Right lobe of liver (tissue), 6 donors: ENCODE measurements at places on chromosomes 1 and 21. TPM values are rescaled to one million over a fixed set of nuclear protein-coding genes. Genes with fewer than 3 reads are reported as not detected.

Gene TP73
- total RNA-seq: 0.12 TPM

Gene IVL
- total RNA-seq: not detected

Gene GPR25
- total RNA-seq: not detected

Gene S100A9
- 52.1 TPM for total RNA-seq

Gene LRRC8C
- 1.5 TPM for total RNA-seq

Gene TSPAN1
- total RNA-seq: 3.4 TPM

Gene OLIG2
- not detected for total RNA-seq

Gene GUCA2B
- not detected for total RNA-seq

Gene CD101
- 0.56 TPM for total RNA-seq

Gene TMEM200B
- 1.8 TPM for total RNA-seq

Gene SLC44A5
- total RNA-seq: 0.43 TPM

DNA sequence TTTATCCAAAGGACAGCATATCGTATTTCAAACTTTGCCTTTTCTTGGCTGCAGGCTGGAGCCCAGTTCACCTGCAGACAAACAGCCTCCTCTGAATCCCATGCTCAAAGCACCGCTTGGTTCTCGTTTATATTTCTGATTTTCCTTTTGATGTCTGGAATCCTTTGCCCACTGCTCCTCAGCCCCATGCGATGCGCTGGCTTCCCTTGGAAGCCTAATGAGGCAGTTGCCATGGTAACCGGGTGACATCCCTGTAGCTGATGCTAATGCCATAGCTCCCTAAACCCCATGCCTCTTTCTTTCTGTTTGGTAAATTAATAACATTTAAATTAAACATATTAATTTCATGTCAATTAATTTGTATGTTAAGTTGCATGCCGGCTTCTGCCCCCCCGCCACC lies 327.1 kb downstream of the PRDM2 start:
- no peaks in the 10 kb centered on the region for H3K36me3 ChIP-seq
- H3K27ac ChIP-seq: no peak overlapping the region
- no peaks in the 10 kb centered on the region for H3K27me3 ChIP-seq
- H3K4me3 ChIP-seq: no peak overlapping the region

DNA sequence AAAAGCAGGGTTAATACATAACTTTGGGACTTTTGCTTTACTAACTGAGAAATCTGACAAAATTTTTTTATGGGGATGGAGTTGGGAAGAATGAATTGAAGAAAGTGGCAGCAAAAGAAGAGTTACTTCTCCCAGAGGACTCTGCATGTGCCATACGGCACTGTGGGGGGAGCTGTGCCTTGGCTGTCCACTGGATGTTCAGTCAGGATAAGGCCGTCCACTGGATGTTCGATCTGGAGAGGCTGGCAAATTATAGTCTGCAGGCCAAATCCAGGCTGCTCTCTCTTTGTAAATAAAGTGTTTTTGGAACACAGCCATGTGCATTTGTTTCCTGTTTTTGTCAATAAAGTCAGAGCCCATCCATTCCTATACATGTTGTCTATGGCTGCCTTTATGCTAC lies 4.5 kb upstream of the MAP3K7CL start:
- H3K36me3 ChIP-seq: no peaks in the 10 kb centered on the region
- no peaks in the 10 kb centered on the region for H3K27me3 ChIP-seq
- no peak for DNase-seq
- no peaks in the 10 kb centered on the region for H3K4me1 ChIP-seq

DNA sequence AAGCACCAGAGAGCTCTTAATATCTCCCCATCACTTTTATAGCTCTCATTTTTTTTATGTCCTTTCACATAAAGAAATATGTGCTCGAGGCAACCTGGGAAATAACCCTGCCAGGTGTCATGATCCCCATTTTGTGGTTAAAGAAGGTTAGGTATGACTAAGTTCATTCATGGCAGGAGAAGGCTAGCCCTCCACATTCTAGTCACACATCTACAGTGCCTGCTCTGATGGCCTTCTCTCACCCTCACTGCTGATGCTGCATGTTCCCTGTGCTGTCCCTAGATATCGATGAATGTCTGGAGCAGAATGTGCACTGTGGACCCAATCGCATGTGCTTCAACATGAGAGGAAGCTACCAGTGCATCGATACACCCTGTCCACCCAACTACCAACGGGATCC lies 187.5 kb downstream of the TPR start:
- H3K4me3 ChIP-seq: no peak overlapping the region
- no peaks in the 10 kb centered on the region for H3K36me3 ChIP-seq
- no peaks in the 10 kb centered on the region for H3K4me1 ChIP-seq
- H3K27ac ChIP-seq: no peak overlapping the region
- DNase-seq: no peak
- H3K27me3 ChIP-seq: no peaks in the 10 kb centered on the region

GRCh38 chr1:89898695-89899470 lies 78.1 kb downstream of the LRRC8D start:
- peaks cover 50% of the 10 kb centered on the region for H3K4me1 ChIP-seq
- H3K27ac ChIP-seq: no peak overlapping the region
- H3K27me3 ChIP-seq: no peaks in the 10 kb centered on the region

DNA sequence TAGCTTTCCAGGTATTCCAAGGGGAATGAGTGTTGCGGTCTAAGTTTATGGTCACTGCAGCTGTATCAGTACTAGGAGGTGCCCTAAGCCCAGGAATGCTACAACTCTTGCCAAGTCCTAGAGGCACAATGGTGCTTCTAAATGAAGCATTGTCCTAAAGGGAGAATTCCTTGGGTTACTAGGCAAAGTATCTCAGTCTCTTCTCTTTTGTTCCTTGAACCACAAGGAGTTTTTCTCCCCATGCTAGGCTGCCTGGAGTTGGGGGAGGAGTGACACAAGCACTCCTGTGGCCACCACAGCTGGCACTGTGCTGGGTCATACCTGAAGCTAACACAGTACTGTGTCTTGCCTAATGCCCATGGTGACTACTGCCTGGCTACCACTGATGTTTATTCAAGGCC lies 50.7 kb downstream of the KMO start:
- DNase-seq: peak; percentile 33
- H3K27me3 ChIP-seq: no peaks in the 10 kb centered on the region
- H3K4me1 ChIP-seq: no peaks in the 10 kb centered on the region
- H3K4me3 ChIP-seq: no peak overlapping the region

GRCh38 chr1:221104596-221104995 lies 225.4 kb downstream of the HLX start:
- H3K4me1 ChIP-seq: peaks cover 11% of the 10 kb centered on the region
- H3K27me3 ChIP-seq: no peaks in the 10 kb centered on the region
- H3K36me3 ChIP-seq: no peaks in the 10 kb centered on the region
- H3K27ac ChIP-seq: no peak overlapping the region
- H3K4me3 ChIP-seq: no peak overlapping the region

GRCh38 chr1:30313176-30313575 lies 410.2 kb downstream of the MATN1 start:
- no peaks in the 10 kb centered on the region for H3K4me1 ChIP-seq
- H3K27ac ChIP-seq: no peak overlapping the region
- H3K27me3 ChIP-seq: no peaks in the 10 kb centered on the region
- no peaks in the 10 kb centered on the region for H3K36me3 ChIP-seq
- peak; percentile 18 for DNase-seq

GRCh38 chr1:201461645-201462441 lies 7.1 kb downstream of the PHLDA3 start:
- H3K27me3 ChIP-seq: no peaks in the 10 kb centered on the region
- H3K4me3 ChIP-seq: no peak overlapping the region
- no peak for DNase-seq
- H3K27ac ChIP-seq: no peak overlapping the region

DNA sequence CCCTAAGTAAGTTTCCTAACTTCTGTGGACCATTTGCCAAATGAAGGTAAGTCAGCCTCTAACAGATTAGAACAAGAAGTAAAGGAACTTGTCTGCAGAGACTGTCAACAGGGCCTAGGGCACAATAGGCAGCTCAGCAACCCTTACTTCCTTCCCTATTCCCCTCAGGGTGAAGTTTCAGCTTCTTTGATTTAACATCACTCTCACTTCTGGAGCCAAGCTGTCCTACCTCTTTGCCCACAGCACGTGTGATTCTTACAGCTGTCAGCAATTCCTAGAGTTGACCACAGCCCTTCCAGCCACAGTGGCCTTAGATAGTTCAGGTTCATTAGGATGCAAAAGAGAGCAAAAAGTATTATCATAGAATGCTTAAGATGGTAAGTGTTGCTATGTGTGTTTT lies 7.6 kb upstream of the EIF4G3 start:
- no peak overlapping the region for H3K4me3 ChIP-seq
- DNase-seq: no peak
- no peak overlapping the region for H3K27ac ChIP-seq

- H3K27ac ChIP-seq: no peak overlapping the region
- H3K27me3 ChIP-seq: no peaks in the 10 kb centered on the region
- peaks cover 26% of the 10 kb centered on the region for H3K4me1 ChIP-seq
These were observed 2.0 kb downstream of the RPL5 start for GRCh38 chr1:92833840-92834239.

DNA sequence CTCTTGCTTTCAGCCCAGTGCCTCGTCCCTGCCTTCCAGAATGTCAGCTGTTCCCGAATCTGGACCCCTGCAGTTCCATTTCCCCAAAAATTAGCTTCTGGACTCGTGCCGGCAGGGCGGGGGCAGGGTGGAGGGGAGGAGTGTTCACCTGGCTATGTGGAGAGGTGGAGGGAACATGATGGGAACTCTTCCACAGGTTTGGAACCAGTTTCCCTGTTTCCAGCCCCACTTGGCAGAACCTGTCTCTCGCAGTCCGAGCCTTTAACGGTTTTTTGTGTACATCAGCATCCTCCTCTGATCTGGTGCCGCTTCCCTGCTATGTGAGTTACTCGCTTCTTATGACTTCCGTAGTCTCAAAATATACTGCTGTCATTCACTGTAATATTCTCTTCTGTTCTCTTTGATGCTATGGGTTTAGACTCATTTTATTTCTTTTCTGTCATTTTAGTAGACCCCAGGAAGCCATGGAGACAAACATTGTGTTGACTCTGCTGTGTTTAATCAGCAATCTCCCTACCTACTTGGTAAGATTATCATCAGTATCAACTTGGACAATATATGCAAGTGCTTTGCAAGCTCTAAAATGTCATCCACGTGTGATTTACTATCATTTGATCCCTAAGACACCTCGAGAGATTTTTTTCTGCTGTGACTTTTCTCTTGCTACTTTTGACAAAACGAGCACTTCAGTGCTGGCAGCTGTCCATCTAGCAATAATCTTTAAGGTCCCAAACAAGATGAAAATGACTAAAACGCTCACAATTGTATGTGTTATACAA lies 33.3 kb upstream of the HNRNPU start:
- H3K27me3 ChIP-seq: no peaks in the 10 kb centered on the region
- DNase-seq: no peak
- H3K27ac ChIP-seq: no peak overlapping the region
- no peaks in the 10 kb centered on the region for H3K36me3 ChIP-seq
- no peaks in the 10 kb centered on the region for H3K4me1 ChIP-seq
- no peak overlapping the region for H3K4me3 ChIP-seq

GRCh38 chr1:22290157-22290556 lies 147.3 kb upstream of the WNT4 start:
- no peaks in the 10 kb centered on the region for H3K36me3 ChIP-seq
- peaks cover 2% of the 10 kb centered on the region for H3K4me1 ChIP-seq
- no peak overlapping the region for H3K27ac ChIP-seq
- DNase-seq: no peak
- H3K27me3 ChIP-seq: no peaks in the 10 kb centered on the region
- H3K4me3 ChIP-seq: no peak overlapping the region

- peak overlapping the region; percentile 95 for H3K4me3 ChIP-seq
- H3K4me1 ChIP-seq: no peaks in the 10 kb centered on the region
- no peaks in the 10 kb centered on the region for H3K36me3 ChIP-seq
- no peaks in the 10 kb centered on the region for H3K27me3 ChIP-seq
- peak overlapping the region; percentile 88 for H3K27ac ChIP-seq
These were observed 739 bp upstream of the NUP133 start for GRCh38 chr1:229508823-229509337.

GRCh38 chr1:19643602-19644394 lies at the start of gene NBL1:
NBL1 (plus strand) TSS chr1:19644311; CDS start chr1:19655031, 10,720 bp downstream.
- DNase-seq: no peak
- H3K27ac ChIP-seq: no peak within 1 kb of the TSS
- peak within 1 kb of the TSS; percentile 46 for H3K4me3 ChIP-seq
- H3K36me3 ChIP-seq: no peaks in the 10 kb centered on the region

GRCh38 chr1:96416111-96416595 lies 305.4 kb upstream of the PTBP2 start:
- H3K36me3 ChIP-seq: no peaks in the 10 kb centered on the region
- H3K4me3 ChIP-seq: no peak overlapping the region
- H3K4me1 ChIP-seq: no peaks in the 10 kb centered on the region
- no peaks in the 10 kb centered on the region for H3K27me3 ChIP-seq
- no peak for DNase-seq
- H3K27ac ChIP-seq: no peak overlapping the region

GRCh38 chr1:75423136-75423535 lies 187.8 kb downstream of the SLC44A5 start:
- no peak for DNase-seq
- H3K36me3 ChIP-seq: no peaks in the 10 kb centered on the region
- no peaks in the 10 kb centered on the region for H3K27me3 ChIP-seq
- no peak overlapping the region for H3K4me3 ChIP-seq

GRCh38 chr21:36511484-36512220 lies 31.7 kb upstream of the CLDN14 start:
- H3K4me1 ChIP-seq: no peaks in the 10 kb centered on the region
- no peak overlapping the region for H3K4me3 ChIP-seq
- no peaks in the 10 kb centered on the region for H3K27me3 ChIP-seq
- no peak overlapping the region for H3K27ac ChIP-seq
- no peak for DNase-seq

DNA sequence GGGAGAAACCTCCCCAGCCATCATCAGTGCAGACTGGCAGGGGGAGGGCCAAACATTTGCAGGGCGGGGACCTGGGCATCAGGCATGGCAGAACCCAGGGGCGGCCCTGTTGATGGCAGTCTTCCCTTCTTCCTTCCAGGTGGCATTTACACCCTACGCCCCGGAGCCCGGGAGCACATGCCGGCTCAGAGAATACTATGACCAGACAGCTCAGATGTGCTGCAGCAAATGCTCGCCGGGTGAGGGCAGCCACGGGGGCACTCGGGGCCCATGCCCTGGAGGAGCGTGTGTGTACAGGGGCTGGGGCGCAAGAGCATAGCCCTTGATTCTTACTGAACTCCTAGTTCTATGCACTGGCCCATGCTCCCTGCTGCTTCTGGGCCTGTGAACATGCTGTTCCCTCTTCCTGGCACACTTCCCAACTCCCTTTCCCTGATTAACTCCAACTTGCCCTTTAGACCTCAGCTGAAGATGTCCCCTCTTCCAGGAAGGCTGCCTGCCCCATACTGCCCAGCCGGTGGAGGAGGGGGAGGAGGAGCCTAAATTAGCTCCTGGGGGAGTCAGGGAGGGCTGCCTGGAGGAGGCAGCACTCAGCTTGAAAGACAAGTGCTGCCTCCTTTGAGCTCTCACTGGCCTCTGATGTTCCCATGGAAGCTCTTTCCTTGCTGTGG lies 22.0 kb downstream of the TNFRSF1B start:
- peak; percentile 60 for DNase-seq
- peak overlapping the region; percentile 93 for H3K27ac ChIP-seq
- H3K4me3 ChIP-seq: no peak overlapping the region
- H3K4me1 ChIP-seq: no peaks in the 10 kb centered on the region
- no peaks in the 10 kb centered on the region for H3K27me3 ChIP-seq
- peaks cover 7% of the 10 kb centered on the region for H3K36me3 ChIP-seq

GRCh38 chr1:62159940-62160348 lies 34.7 kb upstream of the L1TD1 start:
- H3K27me3 ChIP-seq: no peaks in the 10 kb centered on the region
- no peaks in the 10 kb centered on the region for H3K36me3 ChIP-seq
- no peaks in the 10 kb centered on the region for H3K4me1 ChIP-seq
